CD4-positive, alpha-beta T cell treated with Interleukin-1 beta for 1 hour (primary cell): ENCODE measurements at places on chromosomes 16 and 17.

DNA sequence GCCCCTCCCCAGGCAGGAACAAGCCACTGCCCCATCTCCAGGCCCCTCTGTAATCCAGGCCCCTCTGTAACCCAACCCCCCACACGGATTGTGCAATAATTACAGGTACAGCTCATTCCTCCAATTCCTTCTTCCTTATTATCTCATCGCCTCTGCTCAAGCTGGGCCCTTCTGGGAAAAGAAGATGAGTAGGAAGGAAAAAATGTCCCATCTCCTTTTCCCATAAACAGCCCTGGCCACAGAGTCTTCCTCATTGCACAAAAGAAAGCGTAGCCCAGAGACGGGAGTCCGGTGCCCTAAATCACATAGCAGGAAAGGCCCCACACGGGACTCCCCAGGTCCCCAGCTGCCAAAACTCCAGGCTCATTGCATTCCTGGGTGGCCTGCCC is 3.6 kb upstream of the LITAFD start:
- DNase-seq = no peak

- DNase-seq = no peak
Observed at GRCh38 chr16:31143011-31143693, 6.7 kb downstream of the PRSS36 start.

DNA sequence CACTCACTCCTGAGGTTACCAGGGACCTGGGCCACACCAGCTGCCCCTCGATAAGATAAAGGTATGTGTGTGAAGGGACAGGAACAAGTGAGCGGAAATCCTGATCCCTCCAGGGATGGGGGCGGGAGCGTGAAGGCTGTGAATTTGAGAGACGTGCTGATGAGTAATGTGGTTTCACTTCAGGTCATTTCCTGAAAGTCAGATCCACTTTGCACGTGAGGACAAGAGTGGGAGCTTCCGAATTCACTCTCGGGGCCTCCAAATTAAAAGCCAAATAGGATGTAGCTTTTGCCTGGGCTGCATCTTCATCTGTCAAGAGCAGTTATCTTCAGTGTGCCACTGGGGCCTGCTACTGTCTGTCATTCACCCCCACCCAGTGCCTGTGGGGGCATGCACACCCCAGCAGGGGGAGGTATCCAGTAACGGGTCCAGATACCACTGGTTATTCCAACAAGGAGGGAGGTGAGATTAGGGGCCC is 87.4 kb upstream of the LHX1 start:
- DNase-seq = no peak

- no peak for DNase-seq
Observed at GRCh38 chr16:84332975-84333684, 35.2 kb upstream of the ATP2C2 start.

DNA sequence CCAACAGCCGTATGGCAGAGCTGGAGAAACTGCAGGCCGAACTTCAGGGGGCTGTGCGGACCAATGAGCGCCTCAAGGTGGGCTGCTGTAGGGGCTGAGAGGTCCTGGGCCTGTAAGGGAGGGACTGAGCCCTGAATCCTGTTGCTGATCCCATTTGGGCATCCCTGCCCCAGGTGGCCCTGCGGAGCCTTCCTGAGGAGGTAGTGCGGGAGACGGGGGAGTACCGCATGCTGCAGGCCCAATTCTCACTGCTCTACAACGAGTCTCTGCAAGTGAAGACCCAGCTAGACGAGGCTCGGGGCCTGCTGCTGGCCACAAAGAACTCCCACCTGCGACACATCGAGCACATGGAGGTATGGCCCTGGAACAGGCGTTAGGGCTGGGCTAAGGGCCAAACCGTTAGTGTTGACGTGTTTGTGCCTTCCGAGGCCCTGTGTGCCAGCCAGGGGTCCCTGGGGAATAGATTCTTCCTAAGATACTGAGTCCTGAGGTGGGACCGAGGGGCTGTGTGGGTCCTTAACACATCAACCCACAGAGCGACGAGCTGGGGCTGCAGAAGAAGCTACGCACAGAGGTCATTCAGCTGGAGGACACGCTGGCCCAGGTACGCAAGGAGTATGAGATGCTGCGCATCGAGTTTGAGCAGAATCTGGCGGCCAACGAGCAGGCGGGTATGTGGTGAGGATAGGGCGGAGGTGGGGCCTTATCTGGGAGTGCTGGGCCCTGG is 4.2 kb downstream of the RNF40 start:
- no peak for DNase-seq

- DNase-seq = peak; percentile 17
Observed at GRCh38 chr17:57892820-57893595, 43.2 kb upstream of the MRPS23 start.

DNA sequence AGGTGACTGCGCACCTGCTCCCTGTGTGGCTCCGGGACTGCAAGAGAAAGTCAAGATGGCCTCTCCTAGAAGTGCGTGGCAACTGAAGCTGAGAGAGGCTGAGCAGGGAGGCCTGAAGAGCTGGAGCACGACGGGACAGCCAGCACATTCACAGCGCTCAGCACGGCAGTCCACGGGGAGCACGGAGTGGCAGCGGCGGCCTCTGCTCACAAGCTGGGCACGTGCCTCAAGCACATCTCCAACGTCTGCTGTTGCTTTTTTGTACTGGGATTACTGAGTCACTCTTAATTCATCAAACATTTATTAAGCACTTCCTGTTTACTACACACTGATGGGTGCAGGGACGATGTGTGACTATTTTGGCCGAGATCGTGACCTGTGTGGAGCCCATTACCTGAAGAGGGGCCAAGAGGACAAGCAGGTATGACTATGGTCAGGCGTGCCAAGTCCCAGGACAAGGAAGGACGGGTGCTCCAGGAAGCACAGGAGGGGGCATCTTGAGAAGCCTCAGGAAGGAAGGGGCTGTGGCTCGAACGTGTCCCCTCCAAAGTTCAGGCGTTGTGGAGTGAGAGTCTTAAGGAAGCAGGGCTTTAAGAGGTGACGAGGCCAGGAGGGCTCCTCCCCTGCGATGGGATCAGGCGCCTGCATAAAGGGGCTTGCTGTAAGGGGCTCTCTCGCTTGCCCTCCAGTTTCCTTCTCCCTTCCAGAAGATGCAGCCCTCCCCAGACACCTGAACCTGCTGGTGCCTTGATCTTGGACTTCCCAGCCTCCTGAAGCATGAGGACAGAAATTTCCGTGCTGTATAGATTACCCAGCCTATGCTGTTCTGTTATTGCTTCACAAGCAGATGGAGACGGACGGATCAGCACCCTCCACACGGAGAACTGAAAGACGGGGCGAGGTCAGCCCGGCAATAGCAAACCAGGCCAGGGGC is 105.8 kb downstream of the ADCY9 start:
- no peak for DNase-seq

- DNase-seq = no peak
Observed at GRCh38 chr17:79305768-79306423, 231.3 kb downstream of the ENGASE start.

GRCh38 chr17:12348476-12348875 is 317.2 kb upstream of the MYOCD start:
- DNase-seq = no peak

DNA sequence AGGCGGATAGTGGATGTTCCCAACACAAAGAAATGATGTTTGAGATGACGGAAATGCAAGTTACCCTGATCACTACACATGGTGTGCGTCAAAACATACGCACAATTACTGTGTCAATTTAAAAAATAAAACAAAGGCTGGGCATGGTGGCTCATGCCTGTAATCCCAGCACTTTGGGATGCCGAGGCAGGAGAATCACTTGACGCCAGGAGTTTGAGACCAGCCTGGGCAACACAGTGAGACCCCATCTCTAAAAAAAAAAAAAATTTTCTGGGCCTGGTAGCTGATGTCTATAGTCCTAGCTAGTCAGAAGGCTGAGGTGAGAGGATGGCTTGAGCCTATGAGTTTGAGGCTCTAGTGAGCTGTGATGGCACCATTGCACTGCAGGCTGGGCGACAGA is 51.8 kb downstream of the TEKT5 start:
- DNase-seq = no peak

DNA sequence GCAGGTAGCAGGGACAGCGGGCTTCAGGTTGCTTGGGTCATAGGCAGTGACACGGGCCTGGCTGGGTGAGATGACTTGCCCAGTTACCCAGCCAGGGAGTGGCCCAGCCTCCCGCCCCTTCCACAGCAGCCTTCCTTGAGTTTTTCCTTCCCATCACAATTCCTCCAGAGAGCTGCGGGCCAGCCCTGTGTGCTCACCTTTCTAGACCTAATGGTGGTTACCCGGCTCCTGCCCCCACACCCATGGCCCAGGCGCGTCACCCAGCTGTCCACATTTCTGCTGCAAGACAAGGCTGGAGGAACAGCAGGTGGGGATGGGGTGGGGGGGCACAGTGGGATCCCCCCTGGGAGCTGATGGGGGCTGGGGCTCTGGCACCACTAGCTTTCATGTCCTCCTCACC is 203.2 kb downstream of the NTN1 start:
- no peak for DNase-seq
